OCI-LY7 (cell line): ENCODE measurements at places on chromosomes 7 and 10. TPM values are rescaled to one million over a fixed set of nuclear protein-coding genes. Genes with fewer than 3 reads are reported as not detected.

DNA sequence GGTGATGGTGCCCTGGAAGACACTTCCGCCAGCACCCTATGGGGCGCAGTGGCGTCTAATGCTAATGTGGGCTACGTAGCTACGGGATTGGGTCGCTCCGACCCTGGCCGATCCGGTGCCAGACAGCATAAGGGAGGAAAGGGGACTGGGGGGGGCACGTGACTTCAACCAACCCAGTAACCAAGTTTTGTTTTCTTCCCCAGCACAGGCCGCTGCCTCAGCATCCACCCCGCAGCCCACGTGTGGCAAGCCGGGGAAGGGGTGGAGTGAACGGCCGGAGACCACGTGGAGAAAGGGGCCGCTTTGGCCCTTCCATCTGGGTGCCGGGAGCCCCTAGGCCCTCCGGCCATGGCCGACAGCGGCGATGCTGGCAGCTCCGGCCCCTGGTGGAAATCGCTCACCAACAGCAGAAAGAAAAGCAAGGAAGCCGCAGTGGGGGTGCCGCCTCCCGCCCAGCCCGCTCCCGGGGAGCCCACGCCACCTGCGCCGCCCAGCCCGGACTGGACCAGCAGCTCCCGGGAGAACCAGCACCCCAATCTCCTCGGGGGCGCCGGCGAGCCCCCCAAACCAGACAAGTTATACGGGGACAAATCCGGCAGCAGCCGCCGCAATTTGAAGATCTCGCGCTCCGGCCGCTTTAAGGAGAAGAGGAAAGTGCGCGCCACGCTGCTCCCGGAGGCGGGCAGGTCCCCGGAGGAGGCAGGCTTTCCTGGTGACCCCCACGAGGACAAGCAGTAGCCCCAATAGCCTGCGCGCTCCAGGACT lies 2.5 kb downstream of the PRR15 start:
- no peak for DNase-seq

Gene GRID2IP
- 0.32 and 0.41 TPM in 2 replicates for total RNA-seq

Gene ARHGAP22
- 0.41 and 0.46 TPM in 2 replicates for total RNA-seq

Gene PLEKHS1
- not detected in 2 replicates for total RNA-seq
